Occipital lobe (tissue), 3 donors: ENCODE measurements at places on chromosomes 16 and 17.

DNA sequence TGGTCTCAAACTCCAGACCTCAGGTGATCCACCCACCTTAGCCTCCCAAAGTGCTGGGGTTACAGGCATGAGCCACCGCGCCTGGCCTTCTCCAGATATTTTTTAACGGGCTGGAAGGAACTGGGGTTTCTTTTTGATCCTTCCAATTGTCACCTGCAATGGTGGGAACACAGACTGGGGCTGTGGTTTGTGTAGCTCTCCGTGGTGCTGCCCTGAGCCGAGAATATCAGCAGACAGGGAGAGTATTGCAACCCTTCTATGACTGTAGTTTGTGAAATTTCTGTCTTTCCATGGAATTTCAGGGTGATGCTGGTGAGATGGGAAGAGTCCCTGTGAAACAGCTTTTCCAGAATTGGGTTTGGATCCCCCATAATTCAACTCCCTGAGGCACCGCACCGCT, 263.5 kb downstream of the ENGASE start:
- DNase-seq = no peak

DNA sequence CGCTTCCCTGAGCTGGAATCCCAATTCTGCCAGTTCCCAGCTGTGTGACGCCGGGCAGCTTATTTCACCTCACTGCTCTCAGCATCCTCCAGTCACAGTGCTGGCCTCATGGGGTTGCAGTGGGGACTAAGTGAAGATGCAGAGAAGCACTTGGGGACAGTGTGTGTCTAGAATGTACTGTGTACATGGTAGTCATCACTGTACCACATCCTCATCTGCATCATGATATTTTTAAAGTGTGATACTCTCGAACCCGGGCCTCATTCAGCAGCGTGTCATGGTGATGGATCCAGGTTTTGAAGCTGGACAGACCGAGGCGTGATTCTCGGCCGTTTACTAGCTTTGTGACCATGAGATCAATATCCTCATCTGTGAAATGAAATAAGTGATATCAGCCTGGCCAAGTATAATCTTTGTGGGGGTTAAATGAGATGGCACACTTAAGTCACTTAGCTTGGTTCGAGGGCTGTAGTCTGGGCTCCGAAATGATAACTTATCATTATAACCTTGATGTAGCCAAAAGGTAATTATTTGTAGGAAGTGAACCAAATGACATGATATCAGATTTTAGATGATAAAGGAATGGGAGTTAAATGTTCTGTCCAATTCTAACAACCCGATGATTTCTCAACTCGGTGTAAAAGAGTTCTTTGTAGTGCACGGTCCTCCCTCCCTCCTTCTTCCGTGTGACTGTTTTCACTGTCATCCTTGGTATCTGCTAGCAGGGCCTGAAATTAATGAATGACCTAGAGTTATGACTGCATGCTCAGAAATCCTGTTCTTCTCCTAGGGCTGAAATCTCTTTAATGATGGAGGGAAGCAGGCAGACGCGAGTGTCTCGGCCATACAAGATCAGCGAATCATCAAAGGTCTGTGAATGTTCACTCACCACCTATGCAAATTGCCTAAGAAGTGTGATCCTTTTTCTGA, 2.0 kb downstream of the KLHL36 start:
- DNase-seq = no peak

DNA sequence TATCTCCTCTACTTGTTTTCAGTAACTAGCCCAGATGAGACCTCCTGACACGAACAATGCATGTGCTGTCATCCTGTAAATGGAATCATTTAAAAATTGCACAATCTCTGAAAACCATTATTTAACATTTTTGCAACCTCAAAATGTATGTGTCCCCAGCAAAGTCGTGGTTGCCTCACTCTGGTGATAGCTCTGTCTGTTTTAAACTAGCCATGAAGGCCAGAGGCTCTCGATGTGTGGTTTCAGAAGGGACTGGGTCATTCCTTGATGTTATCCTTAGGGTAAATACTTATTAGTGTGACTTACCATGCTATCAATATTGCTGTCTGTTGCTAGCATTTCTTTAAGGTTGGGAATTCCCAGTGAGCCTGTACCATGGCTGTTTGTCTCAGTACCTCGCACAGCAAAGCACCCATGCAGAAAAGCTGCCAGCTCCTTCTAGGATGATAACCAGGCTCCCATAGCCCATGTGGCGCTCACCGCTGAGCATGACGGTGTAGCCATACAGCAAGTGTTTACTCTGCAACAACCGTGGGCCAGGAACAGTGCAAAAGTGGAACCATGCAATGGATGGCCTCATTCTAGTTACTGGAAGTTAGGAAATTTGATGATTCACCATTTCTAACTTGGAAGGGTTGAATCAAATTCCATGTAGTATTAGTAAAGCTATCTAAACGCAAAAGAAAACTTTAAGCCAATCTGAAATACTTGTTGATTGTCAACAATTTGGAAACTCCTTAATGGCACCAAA, 2.9 kb upstream of the PGS1 start:
- no peak for DNase-seq

GRCh38 chr17:13888056-13888609, 181.2 kb upstream of the COX10 start:
- DNase-seq = no peak

DNA sequence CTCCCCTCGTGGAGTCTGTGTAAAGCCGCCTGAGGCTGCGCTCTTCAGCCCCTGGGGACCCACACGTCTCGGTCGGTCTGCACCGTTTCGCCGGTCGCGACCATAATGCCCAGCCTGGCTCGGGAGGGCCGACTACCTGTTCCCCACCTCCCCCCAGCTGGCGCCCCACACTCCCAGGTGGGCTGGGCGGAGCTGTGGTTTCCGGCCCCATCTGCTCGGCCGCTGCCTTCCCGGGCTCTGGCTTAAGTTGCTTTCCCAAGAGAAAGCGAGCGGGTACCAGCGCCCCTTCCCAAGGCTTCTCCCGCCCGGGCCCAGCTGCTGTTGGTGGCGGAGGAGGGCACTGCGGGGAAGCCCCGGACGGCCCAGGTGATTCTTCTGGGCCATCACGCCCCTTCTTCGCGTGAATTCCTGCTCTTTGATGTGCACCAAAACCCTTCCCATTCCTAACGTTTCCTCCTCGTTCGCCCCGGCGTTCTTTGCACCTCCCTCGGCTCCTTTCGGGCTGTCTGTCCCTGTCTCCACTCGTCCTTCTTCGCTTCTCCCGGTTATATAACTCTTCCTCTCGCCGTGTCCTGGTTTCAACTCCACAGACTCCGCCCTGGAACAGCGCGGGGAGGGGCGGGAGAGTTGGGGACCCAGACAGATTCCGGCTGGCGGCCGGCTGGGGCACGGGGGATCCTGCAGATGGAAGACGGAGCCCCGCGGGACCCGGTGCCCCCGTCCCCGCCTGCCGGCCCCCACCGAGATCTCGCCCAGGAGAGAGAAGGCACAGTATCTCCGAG, 2.0 kb downstream of the KDM6B start:
- peak; percentile 40 for DNase-seq

DNA sequence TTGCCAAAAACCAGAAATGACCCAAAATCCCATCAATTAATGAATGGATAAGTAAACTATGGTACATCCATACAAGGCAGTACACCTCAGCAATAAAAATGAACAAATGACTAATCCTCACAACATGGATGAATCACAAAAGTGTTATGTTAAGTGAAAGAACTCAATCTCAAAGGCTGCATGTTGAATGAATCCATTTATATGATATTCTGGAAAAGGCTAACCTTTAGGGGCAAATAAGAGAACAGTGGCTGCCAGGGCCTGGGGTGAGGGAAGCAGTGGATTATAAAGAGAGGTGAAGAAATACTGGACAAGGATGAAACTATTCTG, 46.1 kb upstream of the MSI2 start:
- no peak for DNase-seq

DNA sequence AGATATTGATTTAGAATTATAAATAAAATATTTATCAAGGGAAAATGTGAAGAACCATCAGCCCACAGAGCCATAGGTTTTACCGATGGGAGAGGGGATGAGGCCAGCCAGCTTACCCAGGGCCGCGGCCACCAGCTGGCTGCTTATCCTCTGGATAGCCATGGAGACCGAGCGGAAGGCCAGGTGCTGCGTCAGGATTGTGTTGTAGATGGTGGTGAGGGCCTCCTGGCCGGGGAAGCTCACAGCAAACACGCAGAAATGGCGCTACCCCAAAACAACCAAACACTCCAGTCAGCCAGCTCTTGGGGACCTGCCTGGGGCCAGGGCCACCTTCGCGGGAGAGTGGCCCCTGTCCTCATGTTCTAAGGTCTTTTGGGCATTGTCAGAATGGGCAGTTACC, 97.8 kb downstream of the DNAH17 start:
- DNase-seq = no peak

- no peak for DNase-seq
Measured at GRCh38 chr16:88725609-88726407, 19.5 kb downstream of the CTU2 start.

DNA sequence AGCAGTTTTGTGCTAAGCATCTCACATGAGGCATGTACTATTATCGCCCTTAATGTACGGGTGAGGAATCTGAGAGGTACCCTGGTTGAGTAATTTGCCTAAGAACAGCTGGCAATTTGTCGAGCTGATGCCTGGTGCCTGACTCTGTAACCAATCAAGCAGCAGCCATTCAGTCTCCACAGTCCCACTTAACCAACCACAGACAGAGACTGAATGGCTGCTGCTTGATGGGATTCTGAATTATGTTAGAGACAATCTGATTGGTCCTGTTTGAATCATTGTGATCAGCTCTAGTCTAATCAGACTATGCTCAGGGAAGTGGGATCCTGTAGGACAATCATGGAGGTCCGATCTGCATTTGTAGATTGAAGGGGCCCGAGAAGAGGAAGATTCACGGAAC, 447.0 kb downstream of the SHISA9 start:
- DNase-seq = no peak

- DNase-seq = no peak
Measured at GRCh38 chr16:85378145-85379040, 234.7 kb upstream of the GSE1 start.

DNA sequence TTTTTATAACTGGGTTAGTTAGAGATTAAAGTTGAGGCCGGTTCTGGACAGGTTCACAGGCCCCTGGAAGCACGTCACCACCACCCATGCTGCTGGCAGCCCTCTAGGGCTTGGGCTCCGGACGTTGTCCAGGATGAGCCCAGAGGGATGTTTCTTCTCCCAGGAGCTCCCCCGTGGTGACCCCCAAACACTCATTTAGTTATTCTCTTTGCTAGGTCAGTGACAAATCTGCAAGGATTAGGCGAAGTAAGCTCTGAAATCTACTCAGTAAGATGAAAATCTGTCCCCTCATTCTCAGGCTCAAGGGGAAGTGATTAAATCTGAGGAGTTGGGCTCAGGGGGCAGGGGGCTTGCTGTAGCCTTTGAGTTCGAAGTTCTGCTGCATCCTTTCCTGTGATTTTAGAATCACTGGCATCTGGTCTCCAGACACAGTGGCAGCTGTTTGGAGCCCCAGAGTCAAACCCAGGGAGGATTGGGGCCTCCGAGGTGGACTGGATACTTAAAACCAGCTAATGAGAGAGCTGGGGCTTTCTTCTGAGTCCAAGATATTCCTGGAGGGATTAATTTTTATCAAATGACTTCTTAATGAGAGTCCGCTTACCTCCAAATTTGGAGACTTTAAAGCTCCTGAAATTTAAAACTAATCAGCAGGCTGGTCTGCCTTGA, 49.2 kb upstream of the HS3ST2 start:
- no peak for DNase-seq

GRCh38 chr17:17416007-17416399, 60.8 kb upstream of the MED9 start:
- DNase-seq = peak; percentile 35

DNA sequence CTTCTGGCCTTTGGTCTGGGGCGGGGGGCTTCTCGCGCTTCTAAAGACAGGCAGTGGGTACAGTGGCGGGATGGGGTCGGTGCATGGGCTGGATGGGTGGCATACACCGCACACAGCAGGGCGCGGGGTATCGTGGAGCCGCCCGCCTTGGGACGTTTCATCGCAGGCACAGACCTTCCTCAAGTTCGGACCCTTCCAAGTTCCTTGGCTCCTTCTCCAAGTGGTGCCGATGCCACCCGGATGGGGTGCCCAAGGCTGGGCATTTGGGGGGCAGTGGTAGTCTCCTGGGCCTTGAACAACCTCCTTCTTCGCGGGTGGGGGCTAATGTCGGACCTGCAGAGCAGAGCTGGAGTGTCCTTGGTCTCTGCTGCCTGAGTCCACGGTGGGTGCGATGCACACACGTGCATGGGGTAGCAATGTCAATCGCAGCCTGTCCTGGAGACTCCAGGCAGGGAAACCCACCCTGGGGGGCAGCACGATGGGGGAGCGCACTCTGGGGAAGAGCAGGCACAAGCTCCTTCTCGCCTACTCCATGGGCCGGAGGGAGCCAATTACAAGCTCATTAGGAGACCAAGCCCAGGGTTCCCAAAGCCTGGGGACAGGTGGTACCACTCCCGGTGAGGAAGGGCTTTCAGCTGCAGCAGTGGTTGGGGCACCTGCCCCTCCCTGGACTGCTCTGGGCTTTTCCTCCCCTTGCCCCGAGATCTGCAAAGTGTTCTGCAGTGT, 686 bp upstream of the MTSS2 start:
- no peak for DNase-seq

GRCh38 chr16:27298132-27298531, 15.6 kb upstream of the IL4R start:
- no peak for DNase-seq

DNA sequence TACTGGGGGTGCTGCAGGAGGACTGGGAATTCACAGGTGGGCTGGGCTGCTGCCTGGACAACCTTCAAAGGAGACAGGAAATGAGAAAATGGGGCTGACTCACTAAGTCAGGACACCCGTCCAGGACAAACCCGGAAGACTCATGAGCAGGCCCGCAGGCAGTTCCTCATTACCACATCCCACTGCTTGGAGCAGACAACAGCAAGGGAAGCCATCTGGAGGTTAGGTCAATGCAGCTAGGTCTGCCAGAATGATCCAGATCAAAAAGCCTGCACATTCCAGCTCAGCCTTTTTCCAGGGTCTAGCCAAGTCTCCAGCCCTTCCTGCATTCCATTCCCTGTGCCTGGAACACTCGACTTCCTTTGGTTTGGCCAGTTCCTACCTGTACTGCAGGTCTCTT, 536.5 kb upstream of the CDH11 start:
- DNase-seq = no peak

- DNase-seq = no peak
Measured at GRCh38 chr16:53440125-53440524, 5.9 kb downstream of the RBL2 start.

DNA sequence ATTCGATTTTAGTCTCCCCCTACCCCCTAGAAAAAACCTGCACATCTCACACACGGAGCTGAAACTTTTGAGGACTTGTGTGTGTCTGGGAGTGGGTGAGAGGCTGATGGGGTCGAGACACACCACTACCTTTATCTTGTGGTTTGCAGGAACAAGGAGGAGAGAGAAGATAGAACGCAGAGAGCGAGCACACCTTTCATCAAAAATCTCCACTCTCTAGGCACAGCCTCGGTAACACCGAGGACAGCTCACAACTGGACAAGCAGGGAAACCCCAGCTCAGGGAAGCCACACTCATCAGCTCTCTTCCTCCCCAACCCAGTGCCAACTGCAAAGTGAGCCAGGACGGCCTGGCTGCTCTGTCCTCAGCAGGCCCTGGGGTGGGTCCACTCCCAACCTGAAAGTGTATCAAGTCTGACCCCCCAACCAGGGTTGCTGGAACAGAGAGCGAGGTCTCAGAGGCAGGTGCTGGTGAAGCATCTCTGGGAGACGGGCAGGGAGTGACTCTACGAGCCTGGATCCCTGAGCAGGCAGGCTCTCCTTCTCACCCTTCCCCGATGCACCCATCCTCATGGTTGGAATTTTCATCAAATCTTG, 5.2 kb upstream of the GHDC start:
- DNase-seq = no peak
